ENCODE measurements at places on chromosomes 1 and 21. TPM values are rescaled to one million over a fixed set of nuclear protein-coding genes. Genes with fewer than 3 reads are reported as not detected.

BARHL2 gene
- not detected for total RNA-seq

WDR3 gene
- 28.6 TPM for total RNA-seq

IFI44L gene
- 2.7 TPM for total RNA-seq

LCE1B gene
- total RNA-seq = not detected

NFASC gene
- total RNA-seq = 53.6 TPM

TEKT2 gene
- 0.12 TPM for total RNA-seq

ALX3 gene
- total RNA-seq = not detected

ATP1A2 gene
- total RNA-seq = not detected

KCNAB2 gene
- 4.4 TPM for total RNA-seq

CCDC190 gene
- 0.11 TPM for total RNA-seq

NDUFS2 gene
- 198 TPM for total RNA-seq

PTAFR gene
- 0.33 TPM for total RNA-seq

PCAT6 gene
- total RNA-seq = not detected

HMGB4 gene
- total RNA-seq = not detected

NHLH1 gene
- not detected for total RNA-seq

FAM72A gene
- total RNA-seq = 3.0 TPM

ADORA1 gene
- 7.5 TPM for total RNA-seq

IQCC gene
- total RNA-seq = 2.4 TPM

ADAMTS1 gene
- total RNA-seq = 170 TPM

LCE2A gene
- total RNA-seq = 2.2 TPM

CENPS gene
- total RNA-seq = 19.7 TPM

GPR89B gene
- total RNA-seq = 23.4 TPM

FCRL5 gene
- total RNA-seq = not detected

BACH1 gene
- total RNA-seq = 111 TPM

LPAR3 gene
- total RNA-seq = 16.7 TPM

S100A1 gene
- total RNA-seq = not detected

SHISA4 gene
- 6.9 TPM for total RNA-seq

LCE2B gene
- total RNA-seq = not detected

OPRD1 gene
- total RNA-seq = not detected

S100A3 gene
- 2.2 TPM for total RNA-seq

CD84 gene
- not detected for total RNA-seq

RPE65 gene
- total RNA-seq = not detected

RIT1 gene
- 40.2 TPM for total RNA-seq

IPO13 gene
- total RNA-seq = 17.2 TPM

ARHGAP30 gene
- not detected for total RNA-seq

TRPM2 gene
- under 0.01 TPM for total RNA-seq

LRRC8C gene
- 9.2 TPM for total RNA-seq

LCE6A gene
- not detected for total RNA-seq

BLACAT1 gene
- total RNA-seq = 0.22 TPM

INKA2 gene
- total RNA-seq = 0.87 TPM

TLR5 gene
- not detected for total RNA-seq

PHC2 gene
- total RNA-seq = 84.2 TPM

COL11A1 gene
- total RNA-seq = 121 TPM

Data from uterine smooth muscle cell (primary cell).